Fibroblast of skin of abdomen (primary cell): ENCODE measurements at places on chromosomes 5 and 9.

- peak; percentile 30 for DNase-seq
Observed at GRCh38 chr5:5483880-5484598, 61.6 kb downstream of the ICE1 start.

DNA sequence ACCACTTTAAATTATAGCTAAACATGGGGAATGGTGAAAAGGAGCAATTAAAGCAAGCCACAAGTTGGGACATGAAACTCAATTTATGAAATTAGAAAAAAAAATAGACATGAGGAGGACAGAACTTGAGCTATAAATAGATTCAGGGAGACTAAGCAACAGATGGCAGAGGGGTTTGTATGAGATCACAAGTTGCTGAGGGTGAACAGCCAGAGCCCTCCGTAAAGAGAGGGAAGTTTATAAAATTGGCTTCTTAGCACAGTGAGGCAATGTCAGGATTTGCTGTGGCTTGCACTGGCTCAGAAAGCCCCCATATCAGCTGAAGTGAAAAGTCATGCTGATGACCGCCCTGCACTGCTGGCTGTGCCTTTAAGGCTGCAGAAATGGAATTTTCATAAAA lies 443.4 kb upstream of the CD180 start:
- peak; percentile 22 for DNase-seq

- DNase-seq: no peak
Observed at GRCh38 chr5:65952259-65952658, 25.9 kb downstream of the ERBIN start.

- DNase-seq: no peak
Observed at GRCh38 chr5:115124741-115125140, 45.0 kb downstream of the TRIM36 start.

GRCh38 chr9:89374176-89374575 lies 55.9 kb downstream of the SECISBP2 start:
- DNase-seq: peak; percentile 80

DNA sequence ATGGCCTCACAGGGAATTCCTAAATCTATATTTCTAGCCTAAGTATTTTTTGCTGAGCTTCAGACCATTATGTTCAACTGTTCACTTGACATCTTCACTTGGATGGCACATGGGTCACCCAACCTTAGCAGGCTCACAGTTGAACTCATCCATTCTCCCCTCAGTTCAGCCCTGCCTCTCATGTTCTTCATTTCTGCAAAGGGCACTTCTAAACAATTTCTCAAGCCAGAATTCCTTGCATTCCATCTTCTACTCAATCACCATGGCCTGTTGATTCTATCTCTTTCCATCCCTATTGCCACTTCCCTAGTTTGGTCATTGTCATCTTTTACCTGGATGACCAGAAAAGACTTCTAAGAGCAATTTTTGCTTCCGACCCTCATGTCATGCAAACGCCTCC lies 7.3 kb upstream of the RGS3 start:
- peak; percentile 24 for DNase-seq

- DNase-seq: peak; percentile 61
Observed at GRCh38 chr5:122849771-122850170, 4.4 kb downstream of the SNX24 start.

DNA sequence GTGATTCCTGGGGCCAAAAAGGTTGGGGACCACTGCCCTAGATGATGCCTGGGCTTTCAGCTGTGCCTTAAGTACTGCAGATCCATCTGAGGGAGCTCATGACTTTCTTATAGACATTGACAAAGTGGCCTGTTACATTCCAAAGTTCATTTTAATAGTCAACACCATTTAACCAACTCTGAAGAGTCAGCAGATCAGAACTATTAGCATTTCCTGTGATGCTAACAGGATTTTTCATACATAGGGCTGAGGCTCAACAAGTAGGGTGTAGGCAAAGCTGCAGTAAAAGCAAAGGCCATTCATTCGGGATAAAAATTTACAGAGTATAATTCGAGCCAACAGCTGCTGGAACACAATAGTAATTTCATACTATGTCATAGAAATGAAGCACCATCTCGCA lies 105.4 kb downstream of the LPAR1 start:
- DNase-seq: peak; percentile 86

- DNase-seq: no peak
Observed at GRCh38 chr9:86078731-86079130, 20.6 kb downstream of the GOLM1 start.

DNA sequence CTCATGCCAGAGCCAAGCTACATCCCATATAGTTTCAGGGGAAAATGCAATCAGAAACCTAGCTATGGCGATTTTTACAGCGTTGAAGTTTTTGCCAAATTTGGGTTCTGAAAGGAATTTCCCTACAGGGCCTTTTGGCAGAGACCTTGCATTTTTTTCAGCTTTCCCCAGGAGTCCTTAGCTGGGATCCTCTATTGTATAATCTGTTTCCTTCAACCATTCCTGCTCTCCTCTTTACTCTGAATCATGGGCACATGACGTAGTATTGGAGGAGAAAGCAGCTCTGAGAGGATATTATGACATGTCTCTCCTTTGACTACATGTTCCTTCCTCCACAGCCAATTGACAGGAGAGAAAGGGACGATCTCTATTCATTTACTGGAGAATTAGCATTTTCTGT lies 118.5 kb upstream of the ERCC6L2 start:
- DNase-seq: peak; percentile 77

- no peak for DNase-seq
Observed at GRCh38 chr5:140207250-140207964, 32.4 kb downstream of the CYSTM1 start.

DNA sequence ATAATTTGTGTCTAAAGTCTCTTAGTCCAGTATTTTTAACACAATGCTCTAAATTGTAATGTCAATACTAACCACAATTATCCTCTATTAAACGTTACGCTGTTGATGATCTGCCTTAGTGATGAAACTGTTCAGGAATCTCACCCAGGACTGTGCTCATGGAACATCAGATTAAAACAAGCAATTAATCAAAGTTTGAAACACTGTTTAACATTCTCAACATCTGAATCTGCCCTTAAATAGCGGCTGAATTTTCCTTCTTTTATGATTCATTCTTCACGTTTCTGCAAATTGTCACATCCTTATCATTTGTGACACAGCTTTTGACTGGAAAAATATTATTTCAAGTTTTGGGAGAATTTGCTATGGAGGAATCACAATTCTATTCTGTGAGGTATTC lies 113.8 kb downstream of the MARCHF11 start:
- DNase-seq: peak; percentile 62

DNA sequence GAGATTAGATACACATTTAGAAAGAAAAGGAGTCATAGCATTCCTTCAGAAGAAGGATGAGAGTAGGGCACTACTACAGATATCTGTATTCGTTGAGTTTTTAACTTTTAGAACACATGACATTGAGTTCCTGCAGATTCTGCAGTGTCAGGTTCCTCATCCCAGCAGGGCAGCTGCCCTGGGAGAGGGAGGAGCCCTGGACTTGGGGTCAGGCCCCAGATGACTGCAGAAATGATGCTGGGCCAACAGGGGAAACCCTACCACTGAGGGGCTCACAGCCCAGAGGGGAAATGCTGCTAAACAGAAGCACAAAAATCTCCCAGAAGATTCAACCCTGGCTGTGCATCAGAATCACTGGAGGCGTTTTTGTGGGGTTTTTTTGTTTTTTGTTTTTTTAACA lies 68.9 kb upstream of the TAF1L start:
- no peak for DNase-seq

DNA sequence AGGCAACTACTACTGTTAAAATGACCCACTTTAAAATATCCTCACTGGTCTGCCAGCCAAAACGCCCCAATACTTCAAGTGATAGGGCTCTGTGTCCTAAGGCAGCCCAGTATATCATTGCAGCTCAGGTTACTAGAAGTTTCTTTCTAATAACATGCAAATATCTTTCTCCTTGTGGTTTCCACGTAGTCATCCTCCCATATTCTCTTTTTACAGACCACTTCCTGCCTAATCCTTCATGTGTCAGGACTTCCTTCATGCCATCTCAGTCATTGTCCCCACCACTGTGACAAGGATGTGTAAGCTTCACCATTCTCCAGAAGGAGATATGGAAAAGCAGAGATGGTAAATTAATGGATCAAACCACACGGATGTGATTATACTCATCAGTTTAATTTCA lies 813.7 kb downstream of the MAT2B start:
- no peak for DNase-seq
